ENCODE measurements at places on chromosomes 1 and 21.

- no peak for DNase-seq
Measured at GRCh38 chr1:43004587-43005459, 46.2 kb upstream of the SLC2A1 start.

- no peak for DNase-seq
Measured at GRCh38 chr1:169509354-169509753, 23.6 kb upstream of the SLC19A2 start.

DNA sequence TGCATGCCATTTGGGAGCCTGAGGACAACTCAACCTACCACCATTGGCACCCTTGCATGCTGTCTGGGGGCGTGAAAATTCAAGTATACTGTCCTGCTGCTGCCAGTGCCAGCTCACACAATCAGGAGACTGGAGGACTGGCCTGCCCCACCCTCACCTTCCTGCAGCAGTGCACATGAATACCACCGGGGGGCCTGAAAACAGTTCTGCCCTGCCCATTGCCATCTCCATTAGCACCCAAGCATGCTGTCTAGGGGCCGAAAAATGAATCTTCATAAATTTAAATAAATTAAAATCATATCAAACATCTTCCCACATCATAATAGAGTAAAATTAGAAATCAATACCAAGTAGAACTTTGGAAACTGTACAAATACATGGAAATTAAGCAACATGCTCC is 322.1 kb upstream of the TMPRSS15 start:
- no peak for DNase-seq

- no peak for DNase-seq
Measured at GRCh38 chr1:193613041-193613440, 426.6 kb upstream of the B3GALT2 start.

DNA sequence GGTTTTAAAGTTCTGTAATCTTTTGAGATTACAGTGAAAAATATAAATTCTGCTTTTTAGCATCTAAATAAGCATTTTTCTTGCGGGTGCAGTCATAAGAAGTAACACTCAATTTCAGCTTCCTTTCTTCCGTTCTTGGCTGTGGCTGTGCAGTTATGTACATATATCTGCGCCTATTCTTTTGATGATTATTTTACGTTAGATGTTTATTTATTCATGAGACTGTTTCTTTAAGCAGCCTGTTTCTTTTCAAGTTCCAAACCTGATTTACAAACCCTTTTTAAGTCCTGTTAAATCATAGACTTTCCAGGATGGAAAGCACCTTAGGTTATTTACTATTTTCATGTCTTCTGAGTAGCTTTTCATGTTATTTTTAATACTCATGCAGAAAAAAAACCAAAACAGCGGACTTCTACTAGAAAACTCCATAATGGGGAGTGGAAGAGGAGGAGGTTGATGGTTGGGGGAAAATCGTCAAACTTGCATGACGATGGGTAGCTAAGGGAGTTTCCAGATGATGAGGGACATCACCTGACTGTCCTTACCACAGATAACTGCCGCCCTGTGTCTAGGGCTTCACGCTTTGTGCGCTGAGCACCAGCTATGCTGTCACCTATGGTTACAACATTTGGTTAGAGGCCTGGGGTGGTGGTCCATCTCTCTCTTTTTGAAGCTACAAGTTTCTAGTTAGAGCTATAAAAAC is 2.6 kb downstream of the PRDM2 start:
- DNase-seq = no peak
